ENCODE measurements at places on chromosomes 7 and 10.
A peak's percentile ranks its signal among the peaks of the same experiment; 100 is the strongest.

GRCh38 chr10:18400906-18401245 lies 250.5 kb downstream of the NSUN6 start:
- no peak for DNase-seq

GRCh38 chr10:88185830-88186229 lies 322.4 kb downstream of the PTEN start:
- no peak for DNase-seq

- DNase-seq, result no peak
Measured at GRCh38 chr10:117677239-117677638, 134.7 kb downstream of the EMX2 start.

- no peak for DNase-seq
Measured at GRCh38 chr10:131804551-131805295, 96.1 kb upstream of the PPP2R2D start.

GRCh38 chr10:43222210-43222720 lies 44.6 kb downstream of the RASGEF1A start:
- no peak for DNase-seq

GRCh38 chr10:47290338-47290737 lies 9.7 kb upstream of the GDF10 start:
- DNase-seq, result no peak

- no peak for DNase-seq
Measured at GRCh38 chr7:131409129-131409766, 81.6 kb downstream of the MKLN1 start.

- DNase-seq, result no peak
Measured at GRCh38 chr10:49277973-49278372, 21.0 kb upstream of the C10orf71 start.

DNA sequence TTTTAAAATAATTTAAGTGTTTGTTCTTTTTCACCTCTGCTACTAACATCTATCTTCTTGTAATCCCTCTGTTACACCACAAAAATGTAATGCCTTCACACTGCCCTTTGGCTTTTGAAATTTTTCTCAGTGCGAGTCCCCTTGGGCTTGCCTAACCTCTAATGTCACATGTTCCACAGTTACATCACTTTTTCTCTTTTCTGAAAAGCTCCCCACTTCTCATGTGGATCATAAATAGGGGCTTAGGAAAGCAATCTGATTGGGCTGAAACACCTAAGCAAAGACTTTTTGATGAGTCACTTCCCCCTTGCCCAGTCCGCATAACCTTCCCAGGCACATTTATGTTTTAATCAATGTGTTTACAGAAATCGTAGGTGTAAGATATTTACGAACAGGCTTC lies 288.2 kb downstream of the IPMK start:
- DNase-seq, result peak; percentile 41

DNA sequence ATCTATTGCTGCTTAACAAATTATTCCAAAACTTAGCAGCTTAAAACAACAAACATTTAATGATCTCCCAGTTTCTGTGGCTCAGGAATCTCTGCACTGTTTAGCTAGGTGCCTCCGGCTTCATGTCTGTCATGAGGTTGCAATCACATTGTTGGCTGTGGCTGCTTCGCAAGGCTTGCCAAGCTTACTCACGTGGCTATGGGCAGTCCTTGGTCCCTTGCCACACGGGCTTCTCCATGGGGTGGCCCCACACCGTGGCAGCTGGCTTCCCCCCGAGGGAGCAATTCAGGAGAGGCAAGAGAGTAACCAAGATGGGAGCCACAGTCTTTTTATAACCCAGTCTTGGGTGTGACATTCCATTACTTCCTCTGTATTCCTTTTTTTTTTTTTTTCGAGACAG lies 67.4 kb downstream of the NEURL1 start:
- no peak for DNase-seq

- DNase-seq, result no peak
Measured at GRCh38 chr10:28769091-28769604, 91.8 kb downstream of the BAMBI start.

DNA sequence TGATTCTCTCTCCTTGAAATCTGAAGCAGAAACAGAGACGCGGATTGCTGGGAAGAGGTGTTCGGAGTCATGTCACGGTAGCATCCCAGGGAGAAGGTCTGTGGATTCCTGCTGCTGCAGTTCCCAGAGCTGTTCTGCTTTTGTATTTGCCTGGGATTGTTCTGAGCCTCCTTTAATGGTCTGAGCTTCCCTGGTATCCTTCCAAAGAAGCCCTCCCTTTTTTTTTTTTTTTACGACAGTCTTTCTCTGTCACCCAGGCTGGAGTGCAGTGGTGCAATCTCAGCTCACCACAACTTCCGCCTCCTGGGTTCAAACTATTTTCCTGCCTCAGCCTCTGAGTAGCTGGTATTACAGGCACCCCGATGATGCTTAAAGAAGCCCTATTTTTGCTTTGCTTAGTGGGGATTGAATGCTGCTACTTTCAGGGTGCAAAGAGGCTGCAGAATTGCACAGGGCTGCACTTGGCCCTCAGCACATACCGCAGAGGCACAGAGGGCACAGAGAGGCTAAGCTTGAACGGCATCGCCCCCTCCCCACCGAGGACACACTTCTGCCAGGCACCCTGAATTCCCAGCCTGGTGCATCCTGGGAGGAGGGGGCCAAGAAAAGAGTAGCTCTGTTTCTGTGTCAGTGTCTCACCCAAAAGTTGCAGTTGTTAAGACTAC lies 208.6 kb upstream of the GALNT17 start:
- DNase-seq, result no peak

- DNase-seq, result no peak
Measured at GRCh38 chr7:79465551-79465950, 12.1 kb upstream of the MAGI2 start.

- DNase-seq, result peak; percentile 81
Measured at GRCh38 chr10:76382381-76382851, 951.0 kb downstream of the LRMDA start.

DNA sequence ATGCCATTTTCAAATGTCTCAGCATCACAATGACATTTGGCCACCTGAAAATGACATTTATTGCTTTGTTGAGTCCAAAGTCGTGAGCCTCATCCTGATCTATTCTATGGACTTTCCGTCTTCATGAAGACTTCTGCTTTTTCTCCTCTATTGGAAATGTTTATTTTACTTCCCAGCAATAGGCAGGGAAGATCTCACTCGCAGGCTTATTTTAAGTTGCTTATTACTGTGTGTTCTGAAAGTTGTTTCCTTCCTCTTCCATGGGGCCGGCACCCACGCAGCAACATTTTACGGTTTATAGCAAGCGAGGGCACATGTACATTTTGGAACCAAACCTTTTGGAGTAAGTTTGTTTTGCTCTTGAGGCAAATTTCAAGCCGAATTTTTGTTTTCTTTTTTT lies 221.0 kb upstream of the KLF6 start:
- DNase-seq, result no peak

GRCh38 chr10:62414359-62414758 lies 40.2 kb downstream of the ZNF365 start:
- peak; percentile 10 for DNase-seq

GRCh38 chr7:114158275-114158674 lies 239.5 kb upstream of the PPP1R3A start:
- DNase-seq, result no peak

DNA sequence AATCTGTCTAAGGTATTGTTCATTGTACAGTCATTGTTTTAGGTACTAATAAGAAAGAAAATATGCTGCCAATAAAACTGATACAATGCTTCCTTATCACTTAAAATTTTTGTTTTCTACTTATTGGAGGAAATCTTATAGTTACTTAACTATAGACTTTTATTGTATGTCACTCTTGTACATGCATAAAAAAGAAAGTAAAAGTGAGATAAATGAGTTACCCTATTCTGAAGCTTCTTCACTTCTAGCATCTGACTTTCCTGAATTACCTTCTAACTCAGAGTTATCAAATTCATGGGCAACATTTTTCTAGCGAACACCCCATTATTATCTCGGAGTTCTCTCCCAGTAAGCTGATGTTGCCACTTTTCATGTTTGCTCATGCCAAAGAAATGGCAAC lies 504.9 kb downstream of the SH2D4B start:
- DNase-seq, result no peak

- no peak for DNase-seq
Measured at GRCh38 chr10:16520900-16521299, 779 bp downstream of the C1QL3 start.

- no peak for DNase-seq
Measured at GRCh38 chr10:28316696-28317095, 13.8 kb upstream of the MPP7 start.

GRCh38 chr10:125699562-125700143 lies 16.7 kb upstream of the TEX36 start:
- no peak for DNase-seq

GRCh38 chr7:1703871-1704810 lies 34.1 kb downstream of the ELFN1 start:
- DNase-seq, result no peak

- no peak for DNase-seq
Measured at GRCh38 chr10:27578316-27578715, 74.2 kb downstream of the RAB18 start.

DNA sequence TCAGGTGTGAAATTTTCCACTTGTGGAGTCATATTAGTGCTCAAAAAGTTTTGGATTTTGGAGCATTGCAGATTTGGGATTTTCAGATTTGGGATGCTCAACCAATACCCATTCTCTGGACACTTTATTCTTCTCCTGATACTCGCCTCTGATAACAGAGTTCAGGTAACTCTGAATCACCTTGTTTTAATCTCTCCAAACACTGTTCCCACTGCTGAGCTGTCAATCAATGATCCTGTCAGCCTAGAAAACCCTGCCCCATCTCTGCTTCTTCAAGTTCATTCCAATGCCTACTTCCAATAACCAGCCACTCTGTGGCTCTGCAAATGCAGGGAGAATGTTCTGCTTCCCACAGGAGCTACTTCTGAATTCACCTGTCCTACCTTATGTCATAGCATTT lies 21.8 kb downstream of the SGMS1 start:
- no peak for DNase-seq

GRCh38 chr7:48074204-48074654 lies 14.8 kb upstream of the UPP1 start:
- peak; percentile 67 for DNase-seq

DNA sequence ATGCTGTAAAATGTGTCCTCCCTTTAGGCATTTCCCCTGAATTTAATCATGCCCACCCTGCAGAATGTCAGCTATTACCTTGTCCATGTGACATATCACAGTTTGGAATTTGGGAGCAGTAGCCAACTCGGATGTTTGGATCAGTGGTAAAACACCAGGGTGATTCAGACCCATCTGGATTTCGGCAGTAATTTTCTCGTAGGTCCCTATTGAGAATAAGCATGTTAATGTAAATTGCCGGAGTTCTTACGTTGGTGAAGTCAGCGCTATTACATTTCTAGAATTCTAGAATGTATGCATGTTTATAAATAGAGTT lies 44.1 kb downstream of the HGF start:
- peak; percentile 82 for DNase-seq

- DNase-seq, result no peak
Measured at GRCh38 chr10:13857451-13857850, 270.7 kb downstream of the PRPF18 start.

DNA sequence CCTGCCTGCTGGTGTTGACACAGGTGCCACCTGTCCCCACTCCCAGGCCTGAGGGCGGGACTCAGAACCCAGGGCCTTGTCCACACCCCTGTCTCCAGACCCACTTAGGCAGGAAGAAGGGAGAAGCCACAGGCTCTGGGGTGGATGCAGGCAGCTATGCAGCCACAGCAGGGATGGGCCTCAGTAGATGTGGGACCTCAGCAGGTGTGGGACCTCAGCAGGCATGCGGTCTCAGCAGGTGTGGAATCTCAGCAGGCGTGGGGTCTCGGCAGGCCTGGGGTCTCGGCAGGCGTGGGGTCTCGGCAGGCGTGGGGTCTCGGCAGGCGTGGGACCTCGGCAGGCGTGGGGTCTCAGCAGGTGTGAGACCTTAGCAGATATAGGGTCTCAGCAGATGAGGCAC lies 118.0 kb upstream of the PITRM1 start:
- no peak for DNase-seq

- no peak for DNase-seq
Measured at GRCh38 chr7:72281308-72281707, 130.8 kb downstream of the CALN1 start.

DNA sequence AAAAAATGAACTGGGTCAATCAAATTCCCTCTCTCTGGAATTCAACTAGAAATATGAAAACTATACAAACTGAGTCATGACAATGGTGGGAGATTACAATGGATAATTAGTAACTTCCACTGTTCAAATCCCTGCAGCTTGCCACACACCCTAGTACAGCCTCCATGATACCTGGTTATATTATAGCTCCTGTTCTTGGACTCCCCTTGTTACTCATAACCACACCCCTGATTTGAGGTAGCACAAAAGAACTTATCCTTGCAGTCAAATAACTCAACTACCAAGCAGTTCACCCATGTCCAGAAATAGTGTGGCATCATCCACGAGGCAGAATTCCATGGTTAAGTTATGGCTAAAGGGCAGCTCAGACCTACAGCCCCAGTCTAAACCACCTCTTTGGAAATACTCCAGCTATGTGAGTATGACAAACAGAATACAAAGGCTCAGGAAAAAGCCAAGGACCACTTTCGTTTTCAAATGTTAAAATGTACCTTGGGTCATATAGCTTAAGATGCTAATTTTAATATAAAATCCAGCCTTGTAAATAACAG lies 164.7 kb downstream of the CPEB3 start:
- DNase-seq, result no peak

All from HFFc6 (cell line).